ENCODE measurements at places on chromosomes 1 and 21.

GRCh38 chr1:223289621-223290020 is 74.4 kb downstream of the SUSD4 start:
- no peak for DNase-seq

DNA sequence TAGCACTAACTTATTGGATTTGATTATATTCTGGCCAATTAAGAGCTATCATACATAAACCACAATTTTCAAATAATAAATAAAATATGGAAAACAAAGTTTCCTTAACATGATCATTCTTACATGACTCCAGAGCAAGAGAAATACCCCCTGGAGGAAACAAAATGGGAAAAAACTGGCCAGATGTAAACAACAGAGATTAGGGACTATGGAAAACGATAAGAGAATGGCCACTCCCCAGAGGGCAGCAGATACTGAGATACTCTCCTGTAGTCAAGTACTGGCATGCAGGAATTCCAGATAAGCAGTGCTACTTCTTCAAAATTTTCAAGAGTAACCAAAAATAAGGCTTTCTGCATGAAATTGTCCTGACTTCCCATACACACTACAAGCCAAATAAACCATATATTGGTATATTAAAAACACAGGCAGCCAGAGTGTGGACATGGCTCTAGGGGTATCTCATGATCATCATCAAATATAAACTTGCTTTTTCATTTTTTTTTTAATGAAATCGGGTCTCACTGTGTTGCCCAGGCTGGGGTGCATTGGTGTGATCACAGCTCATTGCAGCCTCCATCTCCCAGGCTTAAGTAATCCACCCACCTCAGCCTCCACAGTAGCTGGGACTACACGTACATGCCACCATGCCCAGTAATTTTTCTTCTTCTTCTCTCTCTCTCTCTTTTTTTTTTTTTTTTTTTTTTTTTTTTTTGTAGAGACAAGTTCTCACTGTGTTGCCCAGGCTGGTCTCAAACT is 118.5 kb downstream of the EIF4G3 start:
- no peak for DNase-seq

GRCh38 chr1:223076362-223076761 is 66.7 kb downstream of the TLR5 start:
- DNase-seq, result no peak

- no peak for DNase-seq
These were observed 121.9 kb downstream of the NRIP1 start for GRCh38 chr21:14942801-14943490.

Measured in stimulated activated CD8-positive, alpha-beta memory T cell treated with anti-CD3 and anti-CD28 coated beads, Interleukin-4, amount 100 ng/mL, for 4 hours (primary cell).